SK-N-DZ (cell line): ENCODE measurements at places on chromosomes 16 and 17.

DNA sequence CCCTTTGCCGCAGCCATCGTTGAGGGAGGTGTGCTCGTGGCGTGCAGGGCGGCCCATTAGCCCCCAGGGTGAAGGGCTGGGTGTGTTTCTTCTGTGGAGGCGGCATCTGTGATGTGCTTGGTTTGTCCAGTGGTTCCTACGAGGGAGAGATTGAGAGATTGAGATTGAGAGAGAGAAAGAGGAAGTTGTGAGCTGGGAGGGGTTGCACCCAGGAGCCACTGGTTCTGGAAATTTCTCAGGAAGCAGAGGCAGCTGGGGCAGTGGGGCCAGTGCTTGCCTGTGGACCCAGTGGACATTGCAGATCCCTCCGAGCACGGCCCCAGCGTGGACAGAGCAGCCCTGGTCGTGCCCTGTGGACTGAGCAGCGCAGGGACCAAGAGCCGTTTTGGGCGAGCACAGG lies 72.0 kb upstream of the ZNF750 start:
- no peak for DNase-seq

- no peak for DNase-seq
Measured at GRCh38 chr16:75216576-75216975, 2.2 kb upstream of the CTRB1 start.

DNA sequence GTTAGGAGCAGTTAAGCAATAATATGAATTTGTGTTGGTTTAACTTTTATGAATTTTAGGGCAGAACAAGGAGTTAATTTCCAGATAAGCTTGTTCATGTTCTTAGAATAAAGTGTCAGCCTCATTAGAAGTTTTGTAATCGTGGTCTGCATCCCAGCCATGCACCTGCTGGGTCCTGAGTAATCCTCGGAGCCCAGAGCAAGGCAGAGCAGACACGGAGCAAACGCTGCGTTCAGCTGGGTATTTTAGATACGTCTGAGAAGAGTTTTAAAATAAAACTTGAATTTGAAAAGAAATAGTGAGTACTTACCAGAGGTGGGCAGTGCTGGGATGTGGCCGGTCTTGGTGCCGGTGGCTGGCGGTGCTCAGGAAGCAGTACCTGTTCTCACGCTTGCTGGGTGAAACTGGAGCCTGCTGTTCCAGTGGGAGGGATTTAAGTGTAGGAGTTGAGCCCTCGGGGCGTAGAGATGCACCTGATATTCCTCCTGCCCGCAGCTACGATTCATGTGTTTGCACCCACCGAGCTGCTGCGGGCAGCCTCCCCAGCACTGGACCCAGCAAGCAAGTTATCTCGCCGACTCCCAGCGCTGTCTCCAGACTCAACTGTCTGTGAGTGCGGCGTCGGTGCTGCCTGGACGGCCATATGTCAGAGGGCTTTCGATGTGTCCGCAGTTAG lies at the start of gene ZNF750:
TSS of gene ZNF750 (minus strand) at position 406 of the 676 bp plus-strand sequence. CDS start 7,568 bp downstream, outside the sequence.
- no peak for DNase-seq

- DNase-seq = no peak
Measured at GRCh38 chr17:50807009-50807408, 28.4 kb upstream of the WFIKKN2 start.

DNA sequence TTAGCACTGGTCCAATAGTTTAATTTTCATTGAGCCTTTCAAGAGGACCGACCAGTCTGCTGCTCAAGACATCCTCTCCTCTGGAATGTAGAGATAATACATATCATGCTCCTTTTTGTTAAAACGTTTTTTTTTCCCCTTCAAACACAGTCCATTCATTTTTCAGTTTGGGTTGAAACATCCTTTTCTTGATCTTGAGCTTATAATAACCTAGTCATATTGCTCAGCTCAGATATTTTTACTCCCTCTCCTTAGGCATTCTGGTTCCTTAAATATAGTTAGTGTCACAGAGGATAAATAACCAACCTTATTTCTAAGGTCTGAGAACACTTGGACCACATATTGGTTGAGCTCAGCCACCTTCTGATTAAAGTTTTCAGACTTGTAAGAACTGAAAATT lies 12.8 kb downstream of the ANKRD40CL start:
- no peak for DNase-seq

- DNase-seq = no peak
Measured at GRCh38 chr16:73028263-73028662, 19.7 kb downstream of the ZFHX3 start.

DNA sequence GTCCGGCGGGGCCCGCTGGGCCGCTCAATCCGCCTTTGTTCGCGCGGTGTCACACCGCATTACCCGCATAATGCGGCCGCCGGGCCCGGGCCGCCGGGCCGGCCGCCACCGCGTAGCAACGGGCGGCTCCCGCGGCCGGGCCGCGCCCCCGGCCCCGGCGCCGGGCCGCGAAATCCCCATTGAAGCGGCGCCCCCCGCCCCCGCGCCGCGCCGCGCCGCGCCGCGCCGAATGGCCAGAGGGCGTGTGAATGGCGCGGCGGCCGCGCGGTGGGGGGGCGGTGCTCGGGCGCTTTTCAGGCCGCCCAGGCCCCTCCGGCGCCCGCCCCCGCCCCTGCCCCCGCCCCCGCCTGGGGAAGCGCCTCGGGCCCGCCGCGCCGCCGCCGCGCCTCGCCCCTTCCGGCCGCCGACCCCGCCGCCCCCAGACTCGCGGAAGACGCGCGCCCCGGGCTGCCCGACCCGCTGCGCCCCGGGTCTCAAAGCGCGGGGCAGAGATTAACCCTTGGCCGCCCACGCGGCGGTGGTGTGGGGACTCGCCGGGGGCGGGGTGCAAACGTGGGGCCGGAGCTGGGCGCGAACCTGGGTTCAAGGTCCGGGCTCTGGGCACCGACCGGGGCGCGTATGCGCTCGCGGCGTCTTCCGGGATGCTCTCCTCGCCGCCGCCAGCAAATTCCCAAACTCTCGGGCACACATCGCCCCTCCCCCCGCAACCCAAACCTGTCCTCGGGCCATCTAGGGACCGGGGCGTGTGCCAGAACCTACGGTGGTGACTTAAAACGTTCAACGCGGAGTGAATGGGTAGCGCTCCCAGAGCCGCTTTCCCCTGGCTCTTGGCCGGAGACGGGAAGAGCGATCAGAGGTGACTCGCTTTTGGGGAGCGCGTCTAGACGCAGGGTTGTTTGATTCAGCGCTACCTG lies 46.7 kb downstream of the WNT3 start:
- DNase-seq = peak; percentile 35

DNA sequence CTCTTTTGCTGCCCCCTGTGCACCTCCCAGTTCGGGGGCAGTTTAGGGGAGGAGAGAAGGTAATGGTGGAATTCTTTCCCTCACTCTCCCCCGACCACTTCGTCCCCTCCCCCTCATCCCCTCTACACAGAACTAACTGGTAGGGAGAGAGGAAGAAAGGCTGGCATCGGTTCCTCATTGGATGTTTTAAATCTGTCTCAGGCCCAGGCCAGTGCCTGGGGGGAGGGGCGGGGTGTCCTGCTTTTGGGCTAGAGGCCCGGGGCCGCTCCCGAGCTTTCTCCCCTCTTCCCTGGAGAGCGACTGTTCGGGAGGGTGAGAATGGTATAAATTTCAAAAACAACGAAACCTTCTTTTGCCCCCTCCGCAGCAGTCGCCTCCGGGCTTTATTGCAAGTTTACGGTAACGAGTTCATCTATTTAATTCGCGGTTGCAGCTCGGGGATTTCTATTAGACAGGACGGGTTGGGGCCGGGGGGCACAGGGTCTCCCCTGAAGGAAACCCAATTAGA lies at the start of gene PRAC2:
TSS of gene PRAC2 (plus strand) at position 271 of the 508 bp plus-strand sequence. CDS start 1,226 bp downstream, outside the sequence.
- DNase-seq = no peak

DNA sequence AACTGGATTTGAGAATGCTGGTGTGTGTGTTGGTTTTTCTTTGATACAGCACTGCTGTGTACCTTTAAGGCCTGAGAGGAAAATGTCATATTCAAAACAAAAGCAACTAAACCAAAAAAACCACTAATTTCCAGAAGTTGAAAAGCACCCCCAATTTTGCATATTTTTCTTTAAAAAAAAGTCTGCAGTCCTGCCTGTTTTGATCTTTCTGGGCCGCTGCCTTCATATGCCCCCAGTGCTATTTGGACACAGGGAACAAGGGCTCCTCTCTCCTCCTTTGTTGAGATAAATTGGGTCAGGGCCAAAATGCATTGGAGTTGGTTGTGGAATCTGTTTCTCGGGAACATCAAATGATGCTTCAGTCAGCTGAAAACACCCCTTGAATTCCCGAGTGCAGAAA lies 26.9 kb downstream of the GPT2 start:
- DNase-seq = no peak

DNA sequence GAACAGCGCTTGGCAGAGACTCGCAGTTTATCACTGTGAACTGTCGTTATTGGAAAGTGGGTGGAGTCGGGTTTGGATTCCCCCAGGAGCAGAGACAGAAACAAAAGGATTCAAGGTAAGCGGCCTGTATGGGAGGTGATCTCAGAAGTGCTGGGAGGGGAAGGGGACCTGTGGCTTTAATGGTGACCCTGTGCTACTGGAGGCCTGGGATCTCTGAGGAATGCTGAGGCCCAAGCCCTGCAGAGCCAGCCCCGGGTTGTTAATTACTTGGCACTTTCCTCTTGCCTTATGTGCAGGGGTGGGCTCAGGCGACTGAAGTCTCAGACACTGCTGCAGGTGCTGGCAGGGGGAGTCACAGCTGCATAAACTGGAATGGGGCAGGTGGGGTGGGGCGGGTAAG lies 27.4 kb downstream of the IRF8 start:
- DNase-seq = no peak
